H9 (cell line): ENCODE measurements at places on chromosomes 5 and 9. TPM values are rescaled to one million over a fixed set of nuclear protein-coding genes. Genes with fewer than 3 reads are reported as not detected.

- H3K36me3 ChIP-seq, result peaks cover 1% of the 10 kb centered on the region
- H3K27me3 ChIP-seq, result peaks cover 4% of the 10 kb centered on the region; the same call in 1 of the 2 replicates
- no peaks in the 10 kb centered on the region for H3K4me1 ChIP-seq
- H3K4me3 ChIP-seq, result peak overlapping the region; percentile 73
Measured at GRCh38 chr5:56481428-56482357, 248.6 kb upstream of the ANKRD55 start.

- no peaks in the 10 kb centered on the region for H3K27me3 ChIP-seq
- H3K36me3 ChIP-seq, result peaks cover 5% of the 10 kb centered on the region; the same call in 1 of the 2 replicates
- no peaks in the 10 kb centered on the region for H3K4me1 ChIP-seq
- DNase-seq, result no peak
Measured at GRCh38 chr5:93438124-93438523, 142.9 kb downstream of the NR2F1-AS1 start.

GRCh38 chr5:165370233-165370632 lies 1864.8 kb downstream of the MAT2B start:
- no peak overlapping the region for H3K4me3 ChIP-seq
- H3K36me3 ChIP-seq, result no peaks in the 10 kb centered on the region
- no peaks in the 10 kb centered on the region for H3K4me1 ChIP-seq
- no peak overlapping the region for H3K27ac ChIP-seq
- no peaks in the 10 kb centered on the region for H3K27me3 ChIP-seq

DNA sequence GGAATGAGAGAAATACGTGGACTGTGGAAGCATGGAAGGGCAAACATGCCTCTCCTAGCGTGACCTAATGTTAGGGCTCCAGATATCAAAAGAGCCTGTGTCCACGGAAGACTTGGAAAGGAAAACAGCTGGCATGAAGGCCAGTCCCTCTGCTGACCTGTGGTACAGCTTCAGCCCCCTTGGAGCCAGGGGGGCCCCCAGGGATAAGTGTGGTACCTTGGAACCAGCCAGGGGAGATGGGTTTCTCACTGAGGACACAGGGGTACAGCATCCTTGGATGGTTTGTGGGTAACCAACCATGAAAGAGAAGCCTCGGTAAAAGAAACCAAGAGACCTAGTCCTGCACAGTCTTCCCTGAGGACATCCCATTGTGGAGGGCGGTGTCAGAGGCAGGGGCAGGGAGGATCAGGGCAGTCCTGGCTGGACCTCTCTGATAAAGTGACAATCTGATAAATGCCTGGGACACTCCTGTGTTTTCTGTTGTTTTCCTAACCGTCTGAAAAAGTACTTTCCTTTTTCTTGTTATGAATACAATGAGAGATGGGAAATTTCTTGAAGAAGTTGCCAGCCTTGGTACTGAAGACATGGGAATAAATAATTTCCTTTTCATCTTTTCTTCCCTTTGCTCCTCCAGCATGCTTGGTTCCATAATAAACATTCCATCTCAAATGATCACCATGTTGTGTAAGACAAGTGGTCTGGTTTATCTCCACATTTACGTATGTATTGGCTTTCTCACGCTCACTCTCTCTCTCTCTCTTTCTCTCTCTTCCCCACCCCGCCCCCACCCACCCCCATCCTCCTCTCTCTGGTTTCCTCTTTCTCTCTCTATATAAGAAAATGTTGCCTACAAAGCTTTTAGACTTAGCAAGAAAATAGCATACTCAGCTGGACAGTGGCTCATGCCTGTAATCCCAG lies 102.1 kb downstream of the SUSD1 start:
- no peaks in the 10 kb centered on the region for H3K27me3 ChIP-seq
- DNase-seq, result no peak
- H3K4me1 ChIP-seq, result no peaks in the 10 kb centered on the region
- H3K27ac ChIP-seq, result no peak overlapping the region

DNA sequence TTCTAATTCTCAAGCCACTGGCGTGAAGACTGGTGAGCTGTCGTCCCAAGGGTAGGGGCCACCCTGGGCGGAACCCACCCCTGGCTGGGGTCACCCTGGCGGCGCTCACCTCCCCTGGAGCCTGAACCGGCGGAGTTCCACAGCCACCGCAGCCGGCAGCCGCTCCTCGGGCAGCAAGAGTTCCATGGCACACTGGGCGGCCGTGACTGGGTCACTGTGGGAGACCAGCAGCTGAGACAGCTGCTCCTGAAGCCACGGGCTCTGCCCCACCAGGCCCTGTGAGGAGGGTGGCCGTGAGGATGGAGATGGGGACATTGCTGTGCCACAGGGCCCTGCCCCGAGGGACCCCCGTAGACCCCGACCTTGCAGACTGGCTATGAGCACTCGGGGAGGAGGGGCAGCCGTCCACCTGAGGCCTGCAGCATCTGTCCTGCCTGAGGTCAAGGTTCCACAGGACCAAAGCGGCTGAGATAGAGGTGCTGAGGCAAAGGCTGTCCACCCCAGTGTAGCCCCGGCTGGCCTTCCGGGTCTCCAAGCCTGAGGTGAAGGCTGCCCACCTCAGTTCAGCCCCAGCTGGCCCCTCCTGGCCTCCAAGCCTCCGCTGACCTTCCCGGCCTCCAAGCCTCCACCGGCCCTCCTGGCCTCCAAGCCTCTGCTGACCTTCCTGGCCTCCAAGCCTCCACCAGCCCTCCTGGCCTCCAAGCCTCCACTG lies 50.6 kb upstream of the NRARP start:
- DNase-seq, result no peak
- H3K4me1 ChIP-seq, result no peaks in the 10 kb centered on the region
- H3K27me3 ChIP-seq, result no peaks in the 10 kb centered on the region
- no peak overlapping the region for H3K4me3 ChIP-seq
- no peak overlapping the region for H3K27ac ChIP-seq
- peaks cover 10% of the 10 kb centered on the region for H3K36me3 ChIP-seq

DNA sequence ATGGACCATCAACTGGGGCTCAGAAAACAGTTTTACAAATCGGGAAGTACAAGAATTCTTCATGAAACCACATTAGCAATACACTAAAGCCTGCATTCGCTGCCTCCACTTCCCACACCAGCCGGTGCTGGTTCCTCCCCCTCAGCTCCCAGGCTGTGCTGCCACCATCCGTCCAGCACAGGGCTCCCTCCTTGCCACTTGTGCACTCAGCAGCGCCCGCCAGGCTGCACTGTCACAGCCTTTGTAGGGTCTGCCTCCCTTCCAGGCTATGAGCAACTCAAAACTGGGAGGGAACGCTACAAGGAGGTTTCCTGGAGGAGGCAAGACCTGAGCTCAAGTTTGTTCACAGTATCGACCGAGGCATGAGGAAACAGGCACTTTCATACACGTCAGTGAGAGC lies 7.7 kb downstream of the MAPK9 start:
- peak; percentile 54 for DNase-seq
- H3K4me3 ChIP-seq, result no peak overlapping the region
- H3K36me3 ChIP-seq, result peaks cover 46% of the 10 kb centered on the region
- H3K4me1 ChIP-seq, result peaks cover 2% of the 10 kb centered on the region; the same call in 1 of the 2 replicates
- no peaks in the 10 kb centered on the region for H3K27me3 ChIP-seq

DNA sequence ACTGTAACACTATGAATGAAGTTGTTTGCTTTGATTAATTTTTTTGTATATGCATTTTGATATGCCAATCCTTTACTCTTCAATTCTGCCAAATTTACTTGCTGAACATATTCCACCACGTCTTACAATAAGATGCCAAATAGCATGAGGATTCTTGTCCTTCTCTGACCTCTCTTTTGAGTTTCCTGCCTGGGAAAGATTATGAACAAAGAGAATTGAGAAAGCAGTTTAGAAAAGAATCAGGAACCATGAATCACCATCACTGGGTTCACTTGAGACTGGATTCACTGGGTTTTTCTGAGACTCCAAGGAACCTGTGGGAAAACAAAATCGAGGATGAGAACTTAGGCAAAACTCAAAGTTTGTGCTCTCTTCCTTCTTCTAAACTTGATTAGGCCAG lies 256.5 kb downstream of the CETN3 start:
- H3K36me3 ChIP-seq, result peaks cover 21% of the 10 kb centered on the region
- DNase-seq, result no peak
- no peak overlapping the region for H3K4me3 ChIP-seq
- H3K27ac ChIP-seq, result no peak overlapping the region

DNA sequence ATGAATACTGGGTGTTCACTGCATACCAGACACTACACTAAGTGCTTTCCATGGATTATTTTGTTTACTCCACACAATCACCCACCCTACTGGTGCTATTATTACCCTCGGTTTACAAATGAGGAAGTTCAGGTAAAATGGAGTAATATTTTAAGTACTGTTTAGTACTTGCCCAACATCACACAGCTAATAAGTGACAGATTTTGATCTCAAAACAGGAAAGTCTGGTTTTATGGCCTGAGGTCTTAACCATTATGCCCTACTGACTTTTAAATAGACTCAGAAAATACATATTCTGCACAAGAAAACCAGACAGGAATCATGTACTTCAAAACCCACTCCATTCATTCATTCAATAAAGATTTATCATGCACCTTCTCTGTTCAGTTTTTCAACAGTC lies 431.0 kb upstream of the TLE4 start:
- H3K4me3 ChIP-seq, result no peak overlapping the region
- H3K27ac ChIP-seq, result no peak overlapping the region
- no peak for DNase-seq
- no peaks in the 10 kb centered on the region; the same call in 1 of the 2 replicates for H3K27me3 ChIP-seq

- peaks cover 3% of the 10 kb centered on the region for H3K4me1 ChIP-seq
- DNase-seq, result no peak
- no peaks in the 10 kb centered on the region for H3K36me3 ChIP-seq
- H3K4me3 ChIP-seq, result no peak within 1 kb of the TSS
- H3K27ac ChIP-seq, result no peak within 1 kb of the TSS
- H3K27me3 ChIP-seq, result no peaks in the 10 kb centered on the region
Measured at GRCh38 chr5:127649018-127649439, at the start of gene CTXN3. TSS of gene CTXN3 (plus strand) at chr5:127649082. CDS start at chr5:127657522, 8,440 bp downstream.

GRCh38 chr9:135038331-135038730 lies 49.1 kb upstream of the OLFM1 start:
- no peaks in the 10 kb centered on the region for H3K27me3 ChIP-seq
- no peaks in the 10 kb centered on the region for H3K4me1 ChIP-seq
- no peaks in the 10 kb centered on the region for H3K36me3 ChIP-seq
- no peak overlapping the region for H3K27ac ChIP-seq

- H3K36me3 ChIP-seq, result no peaks in the 10 kb centered on the region
- no peaks in the 10 kb centered on the region for H3K4me1 ChIP-seq
- H3K27me3 ChIP-seq, result no peaks in the 10 kb centered on the region
- DNase-seq, result peak; percentile 71
Measured at GRCh38 chr5:78899922-78900362, 85.2 kb downstream of the ARSB start.

Gene SHISAL2B
- 5.0 and 5.4 TPM in 2 replicates for total RNA-seq

Gene GTF3C4
- 42.5 and 43.6 TPM in 2 replicates for total RNA-seq

Gene DMGDH
- total RNA-seq, result 0.37 TPM in 1 of 2 replicates, not detected in the other

Gene EPB41L4B
- total RNA-seq, result 18.9 and 19.7 TPM in 2 replicates

Gene SETX
- 43.1 and 44.3 TPM in 2 replicates for total RNA-seq

Gene GARIN3
- total RNA-seq, result not detected in 2 replicates
